ENCODE measurements at places on chromosomes 1 and 21. TPM values are rescaled to one million over a fixed set of nuclear protein-coding genes. Genes with fewer than 3 reads are reported as not detected.

COL6A1 gene
- 728 TPM for total RNA-seq

UQCRHL gene
- total RNA-seq, result not detected

UHMK1 gene
- 58.8 TPM for total RNA-seq

THEMIS2 gene
- total RNA-seq, result 5.1 TPM

TDRD5 gene
- 0.76 TPM for total RNA-seq

AADACL3 gene
- total RNA-seq, result not detected

TOR3A gene
- total RNA-seq, result 7.4 TPM

PBX1 gene
- total RNA-seq, result 122 TPM

CYP2J2 gene
- 0.28 TPM for total RNA-seq

SAMSN1 gene
- total RNA-seq, result 1.5 TPM

CLCA1 gene
- 0.21 TPM for total RNA-seq

GRCh38 chr1:241495741-241496140, 23.8 kb downstream of the FH start:
- no peaks in the 10 kb centered on the region for H3K4me1 ChIP-seq
- no peaks in the 10 kb centered on the region for H3K27me3 ChIP-seq
- no peak overlapping the region for H3K27ac ChIP-seq
- no peaks in the 10 kb centered on the region for H3K36me3 ChIP-seq
- no peak overlapping the region for H3K4me3 ChIP-seq

GRCh38 chr1:31815752-31816500, at the start of gene SPOCD1:
SPOCD1 (minus strand) TSS chr1:31816022; CDS start chr1:31815333, 689 bp downstream.
- no peak within 1 kb of the TSS for H3K4me3 ChIP-seq
- DNase-seq, result peak; percentile 36
- no peaks in the 10 kb centered on the region for H3K4me1 ChIP-seq

GRCh38 chr21:43369124-43369523, 57.8 kb downstream of the SIK1 start:
- no peak for DNase-seq
- H3K4me1 ChIP-seq, result no peaks in the 10 kb centered on the region
- no peaks in the 10 kb centered on the region for H3K36me3 ChIP-seq
- H3K27me3 ChIP-seq, result no peaks in the 10 kb centered on the region
- H3K27ac ChIP-seq, result no peak overlapping the region
- no peak overlapping the region for H3K4me3 ChIP-seq

GRCh38 chr1:117628343-117628742, 22.5 kb downstream of the TENT5C start:
- H3K27ac ChIP-seq, result no peak overlapping the region
- H3K36me3 ChIP-seq, result no peaks in the 10 kb centered on the region
- DNase-seq, result no peak

DNA sequence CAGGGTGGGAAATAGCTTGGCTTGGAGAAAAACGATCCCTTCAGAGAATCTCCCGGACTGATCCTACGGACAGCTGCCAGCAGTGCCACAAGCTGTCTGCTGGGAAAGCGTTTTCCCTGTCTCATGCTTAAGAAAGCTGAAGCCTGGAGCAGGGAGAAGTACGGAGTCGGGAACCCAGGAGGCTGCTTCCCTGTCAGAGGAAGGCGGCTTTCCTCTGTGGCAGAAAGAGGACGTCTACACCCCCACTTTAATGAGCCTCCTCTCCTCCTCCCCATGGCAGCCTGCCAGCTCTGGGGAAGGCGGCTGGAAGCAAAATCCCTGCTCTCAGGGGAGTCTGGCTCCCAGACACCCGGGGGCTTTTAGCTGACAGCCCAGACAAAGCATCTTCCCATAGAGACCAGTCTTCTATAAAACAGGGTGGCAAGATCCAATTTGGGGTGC, 7.3 kb downstream of the KIF21B start:
- no peak for DNase-seq
- no peaks in the 10 kb centered on the region for H3K27me3 ChIP-seq
- no peak overlapping the region for H3K27ac ChIP-seq
- H3K36me3 ChIP-seq, result no peaks in the 10 kb centered on the region
- no peak overlapping the region for H3K4me3 ChIP-seq

GRCh38 chr1:243903041-243903440, 53.0 kb upstream of the AKT3 start:
- no peak overlapping the region for H3K27ac ChIP-seq

GRCh38 chr1:100721526-100722207, 2.1 kb downstream of the VCAM1 start:
- DNase-seq, result peak; percentile 55
- H3K4me1 ChIP-seq, result peaks cover 2% of the 10 kb centered on the region
- no peaks in the 10 kb centered on the region for H3K27me3 ChIP-seq
- no peaks in the 10 kb centered on the region for H3K36me3 ChIP-seq
- peak overlapping the region; percentile 22 for H3K27ac ChIP-seq

GRCh38 chr1:171310661-171311087, 3.3 kb upstream of the FMO4 start:
- no peak overlapping the region for H3K27ac ChIP-seq
- no peaks in the 10 kb centered on the region for H3K4me1 ChIP-seq
- DNase-seq, result no peak
- H3K27me3 ChIP-seq, result no peaks in the 10 kb centered on the region
- H3K4me3 ChIP-seq, result no peak overlapping the region

- peak; percentile 53 for DNase-seq
- H3K36me3 ChIP-seq, result no peaks in the 10 kb centered on the region
- no peaks in the 10 kb centered on the region for H3K4me1 ChIP-seq
- peak within 1 kb of the TSS; percentile 82 for H3K4me3 ChIP-seq
Observed at GRCh38 chr21:33266050-33266788, at the start of gene IL10RB. IL10RB (plus strand) TSS chr21:33266367; CDS start chr21:33266466, 99 bp downstream.

DNA sequence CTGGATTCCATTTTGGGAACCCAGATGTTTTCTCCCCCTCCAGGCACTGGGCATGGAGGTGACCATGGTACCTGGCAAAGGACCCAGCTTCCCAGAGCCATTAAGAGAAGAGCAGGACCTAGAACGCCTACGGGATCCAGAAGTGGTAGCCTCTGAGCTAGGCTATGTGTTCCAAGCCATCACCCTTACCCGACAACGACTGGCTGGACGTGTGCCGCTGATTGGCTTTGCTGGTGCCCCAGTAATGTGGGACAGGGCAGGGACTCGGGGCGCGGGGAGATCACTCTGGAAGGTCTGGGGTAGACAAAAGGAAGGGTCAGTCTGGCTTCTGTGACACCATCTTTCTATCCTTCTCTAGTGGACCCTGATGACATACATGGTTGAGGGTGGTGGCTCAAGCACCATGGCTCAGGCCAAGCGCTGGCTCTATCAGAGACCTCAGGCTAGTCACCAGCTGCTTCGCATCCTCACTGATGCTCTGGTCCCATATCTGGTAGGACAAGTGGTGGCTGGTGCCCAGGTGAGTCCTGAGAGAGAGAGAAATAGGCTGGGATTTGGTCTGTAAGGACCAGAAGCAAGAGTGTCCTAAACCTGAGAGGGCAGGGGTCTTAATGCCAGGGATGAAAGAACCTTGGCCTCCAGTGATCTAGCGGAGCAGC, 1.6 kb downstream of the UROD start:
- no peak overlapping the region for H3K27ac ChIP-seq
- H3K4me1 ChIP-seq, result no peaks in the 10 kb centered on the region
- no peak for DNase-seq

DNA sequence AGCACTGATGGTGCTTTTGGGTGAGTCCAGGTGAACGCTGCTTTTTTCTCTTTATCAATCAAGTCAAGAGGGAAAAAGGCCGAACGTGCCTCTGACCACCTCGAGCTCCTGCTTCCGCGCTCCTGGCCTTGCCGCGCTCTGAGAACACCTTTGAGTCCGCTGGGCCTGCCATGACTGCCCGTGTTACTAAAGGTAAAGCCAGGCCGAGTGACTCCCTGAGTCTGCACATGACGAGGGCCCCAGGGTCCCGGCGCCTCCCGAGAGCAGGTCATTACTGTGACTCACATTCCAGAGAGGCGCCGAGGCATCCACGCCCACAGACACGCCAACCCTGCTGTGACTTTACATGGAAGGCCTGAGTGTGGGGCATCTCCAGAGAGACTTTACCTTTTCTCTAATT, 11.1 kb downstream of the POFUT2 start:
- H3K4me1 ChIP-seq, result no peaks in the 10 kb centered on the region
- no peak overlapping the region for H3K4me3 ChIP-seq
- H3K27me3 ChIP-seq, result no peaks in the 10 kb centered on the region
- H3K27ac ChIP-seq, result no peak overlapping the region

GRCh38 chr1:244844155-244845121, 9.0 kb downstream of the COX20 start:
- H3K36me3 ChIP-seq, result no peaks in the 10 kb centered on the region
- no peaks in the 10 kb centered on the region for H3K27me3 ChIP-seq
- DNase-seq, result no peak
- H3K4me1 ChIP-seq, result no peaks in the 10 kb centered on the region
- no peak overlapping the region for H3K4me3 ChIP-seq

- H3K4me1 ChIP-seq, result no peaks in the 10 kb centered on the region
- H3K27ac ChIP-seq, result peak overlapping the region; percentile 7
- H3K4me3 ChIP-seq, result no peak overlapping the region
- no peak for DNase-seq
Observed at GRCh38 chr1:149942207-149942606, 5.5 kb upstream of the MTMR11 start.

GRCh38 chr1:119308130-119308700, 60.4 kb upstream of the HAO2 start:
- DNase-seq, result no peak
- H3K27ac ChIP-seq, result no peak overlapping the region
- no peaks in the 10 kb centered on the region for H3K4me1 ChIP-seq
- no peaks in the 10 kb centered on the region for H3K27me3 ChIP-seq
- no peaks in the 10 kb centered on the region for H3K36me3 ChIP-seq

GRCh38 chr21:26164311-26164710, 6.3 kb downstream of the APP start:
- no peak overlapping the region for H3K27ac ChIP-seq
- no peak for DNase-seq
- H3K4me3 ChIP-seq, result no peak overlapping the region
- H3K27me3 ChIP-seq, result no peaks in the 10 kb centered on the region
- no peaks in the 10 kb centered on the region for H3K4me1 ChIP-seq

- no peaks in the 10 kb centered on the region for H3K4me1 ChIP-seq
- peak overlapping the region; percentile 38 for H3K27ac ChIP-seq
- no peaks in the 10 kb centered on the region for H3K36me3 ChIP-seq
- H3K27me3 ChIP-seq, result no peaks in the 10 kb centered on the region
- DNase-seq, result peak; percentile 79
- no peak overlapping the region for H3K4me3 ChIP-seq
Observed at GRCh38 chr1:56446531-56447098, 132.7 kb downstream of the PLPP3 start.

DNA sequence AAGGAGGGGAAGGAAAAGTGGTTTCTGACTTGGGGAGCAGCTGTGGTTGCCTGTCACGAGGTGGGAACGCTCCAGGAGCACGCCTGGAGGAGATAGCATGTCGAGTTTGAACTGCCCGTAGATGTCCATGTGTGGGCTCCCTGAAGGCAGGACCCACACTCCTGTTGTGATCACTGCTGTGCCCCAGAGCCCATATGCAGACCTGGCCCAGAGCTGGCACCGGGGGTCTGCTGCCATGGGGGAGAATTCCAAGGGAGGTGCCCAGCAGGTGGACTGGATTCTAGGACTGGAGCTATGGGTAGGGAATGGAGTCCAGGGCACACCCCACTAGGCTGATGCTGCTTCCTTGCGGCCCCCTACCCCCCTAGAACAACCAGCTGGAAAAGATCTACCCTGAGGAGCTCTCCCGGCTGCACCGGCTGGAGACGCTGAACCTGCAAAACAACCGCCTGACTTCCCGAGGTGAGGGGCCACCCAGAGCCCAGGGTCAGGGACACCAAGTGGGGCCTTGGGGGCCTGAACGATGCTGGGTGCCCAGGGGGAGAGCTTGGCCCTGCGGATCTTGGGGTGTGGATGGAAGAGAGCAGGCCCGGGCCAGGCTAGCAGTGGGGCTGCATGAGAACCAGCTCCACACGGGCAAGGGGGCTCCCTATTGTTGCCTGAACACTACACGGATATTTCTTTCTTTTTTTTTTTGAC, 9.3 kb downstream of the PODN start:
- no peak overlapping the region for H3K4me3 ChIP-seq
- H3K27ac ChIP-seq, result no peak overlapping the region
- H3K4me1 ChIP-seq, result no peaks in the 10 kb centered on the region
- H3K36me3 ChIP-seq, result no peaks in the 10 kb centered on the region
- no peaks in the 10 kb centered on the region for H3K27me3 ChIP-seq

DNA sequence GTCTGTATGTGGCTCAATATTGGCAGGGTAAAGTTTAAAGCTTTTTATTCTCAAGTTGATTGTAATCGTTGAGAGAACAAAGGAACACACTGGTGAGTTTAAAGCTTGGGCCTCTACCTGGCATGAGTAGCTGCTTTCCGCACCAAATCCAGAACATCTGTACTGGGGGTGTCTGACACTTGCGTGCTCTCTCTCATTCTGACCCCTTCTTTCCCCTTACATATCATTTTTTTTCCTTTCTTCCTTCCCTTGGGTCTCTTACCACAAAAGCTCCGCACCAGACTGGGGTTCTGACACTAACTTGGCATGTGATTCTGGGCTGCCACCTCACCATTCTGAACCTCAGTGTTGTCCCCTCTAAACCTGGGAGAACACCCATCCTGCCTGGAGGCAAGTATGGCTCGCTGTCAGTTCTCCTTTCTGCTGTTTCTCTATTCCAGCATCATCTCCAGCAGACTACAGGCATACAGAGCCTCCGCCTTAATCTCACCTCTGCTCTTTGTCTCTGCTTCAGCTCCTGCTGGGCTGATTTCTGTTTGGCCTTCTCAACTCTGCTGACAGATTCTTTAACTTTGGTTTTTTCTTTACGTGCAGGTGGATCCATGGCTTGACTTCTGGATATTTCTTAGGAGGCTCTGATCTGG, 859 bp upstream of the ERMAP start:
- H3K27me3 ChIP-seq, result no peaks in the 10 kb centered on the region
- H3K4me3 ChIP-seq, result peak overlapping the region; percentile 83
- H3K36me3 ChIP-seq, result no peaks in the 10 kb centered on the region
- peaks cover 7% of the 10 kb centered on the region for H3K4me1 ChIP-seq

DNA sequence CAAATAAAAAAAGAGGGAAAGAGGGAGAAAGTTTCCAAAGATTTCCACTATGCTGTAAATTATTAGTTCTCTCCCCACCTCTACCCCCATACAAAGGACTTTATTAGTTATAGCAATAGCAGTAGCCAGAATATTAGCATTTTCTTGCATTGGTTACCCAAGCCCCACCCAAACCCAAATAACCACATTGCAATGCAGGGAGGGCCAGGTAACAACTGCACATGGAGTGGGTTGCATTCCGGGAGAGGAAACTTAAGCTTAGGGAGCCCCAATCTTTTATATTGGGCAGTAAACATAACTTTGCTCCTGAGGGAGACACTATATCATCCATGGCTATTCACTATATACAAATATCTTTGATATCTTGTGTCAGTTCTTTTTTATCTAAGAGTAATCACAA, 6.0 kb downstream of the ADIPOR1 start:
- DNase-seq, result no peak
- no peak overlapping the region for H3K4me3 ChIP-seq
- H3K27me3 ChIP-seq, result no peaks in the 10 kb centered on the region
- H3K4me1 ChIP-seq, result no peaks in the 10 kb centered on the region
- no peaks in the 10 kb centered on the region for H3K36me3 ChIP-seq
- no peak overlapping the region for H3K27ac ChIP-seq

GRCh38 chr1:23354245-23354644, 10.2 kb upstream of the HNRNPR start:
- no peaks in the 10 kb centered on the region for H3K4me1 ChIP-seq
- no peak overlapping the region for H3K4me3 ChIP-seq
- H3K27ac ChIP-seq, result no peak overlapping the region
- no peaks in the 10 kb centered on the region for H3K36me3 ChIP-seq
- DNase-seq, result no peak

- no peaks in the 10 kb centered on the region for H3K27me3 ChIP-seq
- no peaks in the 10 kb centered on the region for H3K36me3 ChIP-seq
- H3K4me3 ChIP-seq, result no peak overlapping the region
- peaks cover 8% of the 10 kb centered on the region for H3K4me1 ChIP-seq
- DNase-seq, result no peak
Observed at GRCh38 chr1:31574749-31575368, 1.5 kb upstream of the TINAGL1 start.

- no peaks in the 10 kb centered on the region for H3K36me3 ChIP-seq
- H3K4me3 ChIP-seq, result peak within 1 kb of the TSS; percentile 82
- no peaks in the 10 kb centered on the region for H3K27me3 ChIP-seq
- DNase-seq, result peak; percentile 70
Observed at GRCh38 chr1:31576201-31576669, at the start of gene TINAGL1. TINAGL1 (plus strand) TSS chr1:31576515; CDS start chr1:31577149, 634 bp downstream.
